ENCODE measurements at places on chromosomes 4 and X. TPM values are rescaled to one million over a fixed set of nuclear protein-coding genes. Genes with fewer than 3 reads are reported as not detected.

GBA3 gene
- not detected for total RNA-seq

ADGRL3 gene
- total RNA-seq: not detected

HAND2 gene
- total RNA-seq: not detected

H2BW2 gene
- not detected for total RNA-seq

HEPH gene
- not detected for total RNA-seq

MAB21L2 gene
- total RNA-seq: not detected

PPP4R3C gene
- not detected for total RNA-seq

PLXNB3 gene
- total RNA-seq: not detected

ZCCHC18 gene
- total RNA-seq: 9.2 TPM

NKX3-2 gene
- total RNA-seq: not detected

MAGEE2 gene
- not detected for total RNA-seq

LONRF3 gene
- total RNA-seq: 8.7 TPM

ARR3 gene
- total RNA-seq: not detected

KLHL4 gene
- total RNA-seq: not detected

RBMXL3 gene
- total RNA-seq: not detected

CLGN gene
- total RNA-seq: not detected

TLR10 gene
- total RNA-seq: 0.28 TPM

RAB41 gene
- not detected for total RNA-seq

SCOC gene
- 22.8 TPM for total RNA-seq

MAGEA11 gene
- total RNA-seq: not detected

SOX3 gene
- total RNA-seq: not detected

ZNF518B gene
- total RNA-seq: 48.6 TPM

SPATA4 gene
- total RNA-seq: not detected

NUDT11 gene
- total RNA-seq: 0.84 TPM

FAM156B gene
- total RNA-seq: 4.9 TPM

TRIM2 gene
- 11.9 TPM for total RNA-seq

GAGE13 gene
- not detected for total RNA-seq

FAM9B gene
- not detected for total RNA-seq

FGFR3 gene
- total RNA-seq: 0.53 TPM

NPNT gene
- not detected for total RNA-seq

EPHA5 gene
- total RNA-seq: not detected

GTPBP6 gene
- 79.3 TPM for total RNA-seq

ACE2 gene
- total RNA-seq: not detected

NXF3 gene
- not detected for total RNA-seq

AMOT gene
- total RNA-seq: 4.3 TPM

CORIN gene
- total RNA-seq: 0.36 TPM

CXCL8 gene
- 3.8 TPM for total RNA-seq

SLC39A8 gene
- 24.6 TPM for total RNA-seq

KLHL2 gene
- total RNA-seq: 18.4 TPM

GPR119 gene
- not detected for total RNA-seq

MGAT4D gene
- not detected for total RNA-seq

TLL1 gene
- not detected for total RNA-seq

ODAPH gene
- not detected for total RNA-seq

ZFYVE28 gene
- total RNA-seq: 31.4 TPM

PRRG1 gene
- not detected for total RNA-seq

JAKMIP1 gene
- total RNA-seq: 3.7 TPM

GDPD2 gene
- total RNA-seq: not detected

TLR2 gene
- 3.9 TPM for total RNA-seq

CXCL3 gene
- not detected for total RNA-seq

Measured in CD4-positive, alpha-beta memory T cell (primary cell).